RWPE1 (cell line): ENCODE measurements at places on chromosomes 3 and 15.

- DNase-seq = no peak
Measured at GRCh38 chr15:42595626-42596240, 20.3 kb downstream of the STARD9 start.

- no peak for DNase-seq
Measured at GRCh38 chr15:82315519-82316246, 33.6 kb downstream of the GOLGA6L10 start.

- DNase-seq = no peak
Measured at GRCh38 chr3:183272791-183273190, 19.7 kb downstream of the B3GNT5 start.

DNA sequence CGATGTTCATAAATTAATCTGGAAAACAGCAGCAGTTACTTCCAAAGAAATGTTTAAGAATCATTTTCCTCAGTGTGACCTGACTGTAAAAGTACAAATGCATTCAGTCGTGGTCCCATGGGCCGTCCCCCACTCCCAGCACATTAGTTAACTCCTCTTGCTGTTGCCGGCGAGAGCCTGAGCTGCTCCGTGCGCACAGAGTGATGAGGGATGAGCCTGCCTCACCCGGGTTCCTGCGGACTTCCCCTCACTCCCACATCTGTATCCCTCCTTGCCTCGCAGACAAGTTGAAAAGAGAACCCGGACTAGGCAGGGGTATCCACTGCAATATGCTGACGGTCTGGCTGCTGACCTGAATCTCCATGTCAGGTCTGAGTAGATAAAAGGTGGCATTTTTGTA, 861.7 kb upstream of the NR2F2 start:
- DNase-seq = no peak

DNA sequence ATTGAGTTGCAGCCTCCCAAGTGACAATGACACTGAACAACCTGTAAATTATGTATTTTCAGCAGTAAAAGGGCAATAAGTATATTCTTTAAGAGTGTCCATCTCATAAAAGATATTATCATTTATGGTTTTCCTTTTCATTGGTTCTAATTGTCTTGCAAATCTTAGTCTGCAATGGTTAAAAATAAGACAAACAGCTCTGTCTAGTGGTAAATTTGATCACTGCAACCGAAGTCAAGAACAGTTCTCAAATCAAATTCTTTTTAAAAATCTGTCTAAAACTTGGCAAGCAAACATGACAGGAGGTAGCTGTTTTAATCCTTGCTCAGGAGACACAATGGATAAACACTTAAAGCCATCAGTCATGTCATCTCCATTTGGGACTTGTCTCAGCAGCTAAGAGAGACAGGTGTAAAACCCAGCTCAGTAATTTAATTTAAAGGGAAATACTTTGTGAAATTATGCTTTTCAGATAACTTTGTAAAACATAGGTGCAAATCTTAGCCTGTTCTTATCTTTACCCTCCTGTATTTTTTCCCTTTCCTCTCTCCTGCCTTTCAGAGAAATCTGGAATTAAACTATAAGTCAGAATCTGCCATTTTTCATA, 150.3 kb upstream of the ARHGEF26 start:
- DNase-seq = peak; percentile 30

GRCh38 chr15:94400526-94401298, 169.4 kb downstream of the MCTP2 start:
- DNase-seq = no peak

- no peak for DNase-seq
Measured at GRCh38 chr3:144096016-144096415, 124.4 kb downstream of the DIPK2A start.

DNA sequence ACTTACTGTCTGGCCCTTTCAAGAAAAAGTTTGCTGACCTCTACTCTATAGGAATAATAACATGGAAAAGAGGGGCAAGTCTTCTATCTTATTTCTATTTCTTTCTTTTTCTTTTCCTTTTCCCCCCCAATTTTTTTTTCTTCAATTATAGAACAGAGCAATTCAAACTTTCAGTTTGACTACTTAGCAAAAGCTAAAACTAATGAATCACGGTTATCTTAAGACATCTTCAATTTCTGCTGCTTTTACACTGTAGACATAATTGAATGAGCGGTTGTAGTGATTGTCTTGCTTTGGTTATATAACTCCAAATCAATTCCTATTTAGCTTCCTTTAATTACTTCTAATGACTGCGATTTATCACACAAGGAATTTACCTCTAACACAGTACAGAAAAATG, 74.3 kb upstream of the P2RY1 start:
- no peak for DNase-seq

GRCh38 chr15:82999905-83000671, 11.4 kb downstream of the C15orf40 start:
- DNase-seq = peak; percentile 60

- no peak for DNase-seq
Measured at GRCh38 chr15:81725590-81725989, 320.2 kb downstream of the MEX3B start.

DNA sequence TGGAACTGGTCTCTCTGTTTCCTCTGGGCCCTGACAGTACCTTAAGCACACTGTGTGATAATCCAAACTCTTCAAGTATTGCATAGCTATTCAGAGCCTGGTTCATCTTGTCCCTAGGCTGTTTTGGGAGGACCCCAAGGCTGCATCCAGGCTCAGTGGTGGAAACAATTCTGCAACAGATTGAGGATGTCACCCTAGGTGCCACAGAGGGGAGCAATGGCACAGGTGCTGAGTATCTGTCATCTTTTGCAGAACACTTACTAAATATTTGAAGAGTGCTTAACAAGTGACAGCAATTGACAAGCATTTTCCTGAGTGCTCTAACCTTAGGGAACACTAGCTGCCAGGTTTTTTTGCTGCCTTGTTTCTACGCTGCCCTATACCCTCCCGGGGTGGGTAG, 27.8 kb downstream of the STARD5 start:
- DNase-seq = no peak

GRCh38 chr15:85500729-85501128, 120.3 kb downstream of the AKAP13 start:
- no peak for DNase-seq

GRCh38 chr3:48299746-48300712, 33.4 kb downstream of the SPINK8 start:
- no peak for DNase-seq

DNA sequence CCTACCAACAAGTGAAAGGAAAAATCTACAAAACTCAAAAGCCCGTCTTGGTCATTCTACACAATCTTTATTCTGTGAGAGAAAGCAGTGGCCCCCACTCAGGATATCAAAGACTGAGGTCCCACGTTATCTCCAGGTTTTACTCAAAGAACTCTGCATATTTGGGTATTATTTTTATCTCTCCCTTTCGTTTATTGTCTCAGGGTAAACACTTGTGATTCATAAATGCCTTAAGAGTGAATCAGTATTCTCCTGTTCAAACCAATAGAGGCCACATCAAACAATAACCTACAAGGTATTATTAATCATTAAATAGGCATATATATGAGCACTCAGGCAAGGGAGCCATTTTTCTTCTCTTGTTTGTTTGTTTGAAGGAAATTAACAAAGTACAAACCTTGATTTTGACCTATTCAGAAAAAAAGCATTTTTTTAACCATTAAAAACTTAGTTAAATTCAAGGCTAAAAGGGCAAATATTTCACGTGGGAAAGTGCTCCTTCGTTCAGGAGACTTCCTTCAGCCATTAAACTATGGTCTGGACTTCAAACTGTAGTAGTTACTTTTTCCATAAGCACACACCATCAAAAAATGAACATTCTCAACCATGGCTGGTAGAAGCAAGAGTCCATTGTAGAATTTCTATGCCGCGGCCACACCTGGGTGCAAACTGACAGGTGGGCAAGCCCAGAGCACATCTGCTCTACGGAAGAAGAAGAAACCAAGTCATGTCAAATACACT, 13.9 kb upstream of the HES1 start:
- DNase-seq = peak; percentile 72

DNA sequence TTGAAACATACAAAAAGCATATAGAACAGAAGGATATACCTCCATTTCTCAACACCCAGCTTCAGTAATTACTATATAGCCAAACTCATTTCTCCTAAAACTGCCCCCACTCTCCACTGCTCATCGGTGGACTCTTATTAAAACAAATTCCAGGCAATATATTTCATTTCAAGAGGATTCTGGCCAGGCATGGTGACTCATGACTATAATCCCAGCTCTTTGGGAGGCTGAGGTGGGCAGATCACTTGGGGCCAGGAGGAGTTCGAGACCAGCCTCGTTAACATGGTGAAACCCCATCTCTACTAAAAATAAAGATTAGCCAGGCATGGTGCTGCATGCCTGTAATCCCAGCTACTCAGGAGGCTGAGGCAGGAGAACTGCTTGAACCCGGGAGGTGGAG, 40.9 kb downstream of the SNX4 start:
- no peak for DNase-seq
